ENCODE measurements at places on chromosomes 4 and X.

DNA sequence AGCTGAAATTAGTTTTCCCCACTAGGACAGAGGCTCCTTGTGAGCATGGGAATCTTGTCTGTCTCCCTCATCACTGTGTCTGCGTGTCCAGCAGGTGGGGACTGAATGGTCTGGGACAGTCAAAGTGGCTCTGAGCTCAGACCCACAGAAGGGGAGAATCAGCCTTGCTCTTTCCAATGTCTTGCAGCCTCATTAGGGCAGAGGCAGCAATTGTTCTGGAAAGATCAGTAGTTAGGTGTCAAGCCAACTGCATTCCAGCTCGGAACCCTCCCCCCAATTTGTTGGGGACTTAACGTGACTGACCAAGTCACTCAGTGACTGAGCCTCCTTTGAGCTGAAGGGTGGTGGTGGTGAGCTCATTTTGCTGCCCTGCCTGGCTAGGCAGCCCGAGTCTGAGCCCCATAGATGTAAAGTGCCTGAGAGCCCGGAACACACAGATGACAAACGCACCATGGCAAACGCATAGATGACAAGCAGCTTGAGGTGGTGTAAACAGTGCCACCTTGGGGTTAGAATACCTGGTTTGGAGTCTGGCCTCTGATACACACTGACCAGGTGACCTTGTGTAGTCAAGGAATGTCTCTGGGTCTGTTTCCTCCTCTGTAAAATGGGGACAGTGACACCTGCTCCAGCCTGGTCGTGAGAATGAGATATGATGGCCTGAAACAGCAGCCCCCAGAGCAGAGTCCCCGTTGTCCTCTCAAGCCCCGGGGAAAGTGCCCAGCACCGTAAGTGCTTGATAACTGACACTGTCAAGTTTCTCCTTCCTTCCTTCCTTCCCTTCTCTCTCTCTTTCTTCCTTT is 2.7 kb upstream of the SORCS2 start:
- DNase-seq = peak; percentile 11

DNA sequence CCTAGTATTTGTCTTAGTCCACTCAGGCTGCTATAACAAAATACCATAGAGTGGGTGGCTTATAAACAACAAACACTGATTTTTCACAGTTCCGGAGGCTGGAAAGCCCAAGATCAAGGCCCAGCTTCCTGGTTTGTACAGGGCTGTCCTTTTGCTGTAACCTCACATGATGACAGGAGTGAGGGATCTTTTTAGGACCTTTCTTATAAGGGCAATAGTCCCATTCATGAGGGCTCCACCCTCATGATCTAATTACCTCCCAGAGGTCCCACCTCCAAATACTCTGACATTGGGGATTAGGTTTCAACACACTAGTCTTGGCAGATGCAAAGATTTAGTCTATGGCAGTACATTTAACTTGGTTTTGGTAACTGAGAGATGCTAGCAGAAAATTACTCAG is 20.9 kb downstream of the GPAT3 start:
- no peak for DNase-seq

GRCh38 chrX:20456971-20457370 is 190.3 kb upstream of the RPS6KA3 start:
- no peak for DNase-seq

GRCh38 chr4:1337376-1337831 is 9.6 kb upstream of the UVSSA start:
- DNase-seq = no peak

DNA sequence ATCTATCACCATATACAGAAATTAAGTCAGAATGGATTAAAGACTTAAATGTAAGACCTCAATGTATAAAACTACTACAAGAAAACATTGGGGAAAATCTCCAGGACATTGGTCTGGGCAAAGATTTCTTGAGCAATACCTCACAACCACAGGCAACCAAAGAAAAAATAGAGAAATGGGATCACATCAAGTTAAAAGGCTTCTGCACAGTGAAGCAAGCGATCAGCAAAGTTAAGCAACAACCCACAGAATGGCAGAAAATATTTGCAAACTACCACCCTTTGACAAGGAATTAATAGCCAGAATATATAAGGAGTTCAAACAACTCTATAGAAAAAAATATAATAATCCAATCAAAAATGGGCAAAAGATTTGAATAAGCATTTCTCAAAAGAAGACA is 236.9 kb upstream of the EMCN start:
- DNase-seq = no peak

DNA sequence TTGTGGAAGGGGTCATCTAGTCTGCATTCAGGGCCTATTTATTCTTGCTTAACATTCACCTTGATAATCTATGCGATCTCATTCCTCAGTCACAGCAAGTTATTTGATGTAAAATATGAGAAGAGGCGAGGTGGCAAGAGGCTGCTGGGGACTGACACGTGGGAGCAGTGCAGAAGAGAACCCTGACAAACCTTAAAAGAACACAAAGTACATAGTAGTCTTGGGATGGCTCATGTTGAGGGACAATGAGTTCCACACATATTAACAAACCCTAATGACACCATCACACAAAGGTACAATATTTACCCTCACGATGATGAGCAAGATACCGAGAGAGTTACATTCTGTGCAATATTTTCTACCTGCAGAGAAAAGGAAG is 57.5 kb downstream of the MAML3 start:
- DNase-seq = no peak

DNA sequence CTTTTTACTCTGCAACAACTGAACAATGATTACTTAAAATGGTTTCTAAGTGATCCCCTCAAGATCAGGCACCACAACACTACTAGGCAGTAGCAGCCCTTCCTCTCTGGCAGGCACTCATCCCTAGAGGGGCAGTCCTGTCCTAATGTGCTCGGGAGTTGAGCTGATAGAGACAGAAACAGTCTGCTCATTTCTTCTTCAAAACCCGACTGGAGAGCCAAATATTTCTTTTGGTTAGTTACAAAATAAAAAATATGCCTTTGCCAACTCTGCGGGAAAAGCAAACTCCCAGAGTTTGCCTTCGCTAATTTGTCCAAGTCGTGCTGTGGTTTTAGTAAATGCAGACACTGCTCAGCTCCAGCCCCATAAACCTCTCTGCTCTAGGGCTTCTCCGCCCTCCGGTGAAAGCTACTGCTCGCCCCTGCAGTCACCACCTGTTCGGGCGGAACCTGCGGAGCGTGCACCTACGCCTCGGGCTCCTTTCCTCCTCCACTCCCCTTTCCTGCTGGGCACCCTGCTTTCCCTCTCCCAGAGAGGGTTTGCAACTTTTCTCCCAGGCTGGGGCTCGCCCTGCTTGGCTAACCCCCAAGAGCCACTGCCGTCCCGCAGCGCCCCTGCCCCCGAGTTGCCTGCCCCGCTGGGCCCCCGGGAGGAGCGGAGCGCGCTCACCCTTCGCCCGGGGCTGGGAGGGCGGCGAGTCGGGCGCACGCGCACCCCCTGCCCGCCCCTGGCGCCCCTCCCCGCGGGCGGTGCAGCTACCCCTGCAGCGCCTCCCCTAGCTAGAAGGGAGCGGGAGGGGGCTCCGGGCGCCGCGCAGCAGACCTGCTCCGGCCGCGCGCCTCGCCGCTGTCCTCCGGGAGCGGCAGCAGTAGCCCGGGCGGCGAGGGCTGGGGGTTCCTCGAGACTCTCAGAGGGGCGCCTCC is at the start of gene NPNT:
Gene NPNT (plus strand): TSS at position 812 of the 923 bp plus-strand sequence. CDS start 182 bp downstream, outside the sequence.
- DNase-seq = peak; percentile 46

DNA sequence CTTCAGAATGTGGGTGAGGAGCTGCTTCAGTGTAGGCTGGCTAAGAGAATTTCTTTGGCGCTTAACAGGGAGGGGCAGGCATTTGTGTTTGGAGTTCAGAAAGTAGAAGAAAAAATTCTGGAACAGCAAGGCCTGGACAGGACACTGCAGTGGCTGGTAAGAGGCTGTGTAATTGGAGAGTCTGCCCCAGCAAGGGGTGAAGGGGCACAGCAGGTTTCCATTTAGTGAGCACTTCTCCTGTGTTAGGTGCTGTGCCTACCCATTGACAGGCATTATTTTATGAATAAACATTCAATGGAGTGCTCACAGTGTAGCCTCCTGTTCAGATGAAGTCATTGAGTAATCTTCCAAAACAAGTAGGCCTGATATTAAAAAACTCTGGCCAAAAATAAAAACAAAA is 10.7 kb upstream of the CPE start:
- DNase-seq = no peak

DNA sequence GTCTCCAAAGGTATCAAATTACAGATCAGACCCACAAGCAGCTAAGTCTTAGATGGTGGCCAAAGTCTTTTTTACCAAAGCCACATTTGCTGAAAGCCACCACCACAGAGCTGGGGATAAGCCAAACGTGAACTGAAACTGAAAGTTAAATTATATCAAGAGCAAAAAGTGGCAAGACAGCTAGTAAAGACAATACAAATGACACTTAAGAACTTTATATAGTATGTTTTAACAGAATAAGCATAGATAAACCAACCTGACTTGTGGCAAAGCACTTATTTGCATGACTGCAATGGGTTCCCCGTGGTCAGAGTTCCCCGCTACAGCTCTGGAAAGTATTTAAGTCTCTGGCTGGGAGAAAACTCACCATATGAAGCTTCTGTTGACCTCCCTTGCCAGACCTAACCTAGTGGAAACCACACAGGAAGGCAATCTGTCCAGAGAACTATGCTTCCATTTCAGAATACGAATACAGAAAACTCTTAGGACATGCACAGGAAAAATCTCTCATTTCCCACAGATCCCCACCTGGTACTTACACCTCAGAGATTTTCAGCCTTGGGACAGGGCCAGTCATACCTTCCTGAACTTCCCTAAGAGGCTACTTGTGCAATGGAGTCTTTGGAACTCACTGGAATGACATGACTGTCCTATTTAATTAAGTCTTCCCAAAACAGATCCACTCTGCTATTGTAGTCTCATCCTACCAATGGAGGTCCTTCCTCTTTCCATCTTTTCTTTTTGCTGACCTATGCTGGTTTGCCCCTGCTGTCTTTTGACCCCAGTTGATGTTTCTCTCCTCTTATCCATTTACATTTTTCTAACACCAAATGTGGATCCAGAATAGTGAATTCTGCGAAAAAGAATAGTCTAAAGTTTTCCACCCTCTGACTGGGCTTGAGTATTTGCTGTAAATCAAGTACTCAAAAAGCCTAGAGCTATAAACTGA is 225.1 kb downstream of the NR3C2 start:
- DNase-seq = no peak

DNA sequence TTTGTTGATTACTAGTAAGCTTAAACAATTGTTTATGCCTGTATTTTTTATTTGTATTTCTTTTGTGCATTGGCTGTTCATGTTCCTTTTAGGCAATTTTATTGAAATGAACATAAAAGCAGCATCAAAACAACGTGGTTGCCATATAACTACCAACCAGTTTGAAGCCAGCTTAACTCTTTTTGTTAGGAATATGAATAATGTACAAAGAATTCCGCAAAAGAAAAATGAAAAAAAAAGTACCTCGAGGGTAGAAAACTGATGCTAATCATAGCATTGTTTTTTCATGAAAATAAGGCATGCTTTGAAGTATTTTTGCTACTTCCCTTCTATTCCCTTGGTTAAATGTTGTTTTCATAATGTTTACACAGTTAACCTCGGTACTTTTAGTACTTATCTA is 1024.0 kb upstream of the SLIT2 start:
- DNase-seq = no peak

DNA sequence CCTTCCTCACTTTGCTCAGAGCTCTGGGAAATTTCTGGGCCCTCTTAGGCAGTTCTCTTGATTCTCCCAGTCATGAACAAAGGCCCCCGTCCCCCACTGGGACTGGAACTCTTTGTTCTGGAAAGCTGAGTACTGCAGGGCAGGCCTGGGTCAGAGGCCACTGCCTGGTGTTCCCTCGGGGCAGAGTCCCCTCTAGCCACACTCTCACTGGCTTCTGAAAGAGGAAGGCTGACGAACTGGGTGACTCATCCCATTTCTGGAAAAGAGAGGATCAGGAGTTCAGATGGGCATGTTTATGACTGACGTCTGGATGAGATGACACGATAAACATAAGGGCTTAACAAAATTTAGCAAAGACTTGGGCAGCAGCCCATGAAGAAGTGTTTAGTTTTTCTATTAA is 47.7 kb downstream of the DDX3X start:
- no peak for DNase-seq

DNA sequence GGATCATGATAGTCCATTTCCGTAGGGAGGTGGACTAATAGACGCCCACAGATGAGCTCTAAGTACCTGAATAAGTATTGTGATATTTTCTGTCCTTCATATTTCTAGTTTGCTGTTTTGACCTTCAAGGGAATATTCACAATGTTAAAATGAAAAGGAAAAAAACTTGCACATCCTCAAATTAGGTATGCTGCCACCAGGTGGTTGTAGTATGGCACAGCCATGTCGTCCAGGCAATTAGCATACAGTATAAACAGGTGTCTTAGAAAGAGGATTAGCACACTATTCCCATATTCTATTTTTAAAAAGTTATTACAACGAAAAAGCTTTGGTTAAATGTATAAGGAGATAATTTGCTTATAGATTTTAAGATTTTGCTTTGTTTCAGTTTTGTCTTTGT is 802.0 kb downstream of the RPA4 start:
- DNase-seq = no peak

DNA sequence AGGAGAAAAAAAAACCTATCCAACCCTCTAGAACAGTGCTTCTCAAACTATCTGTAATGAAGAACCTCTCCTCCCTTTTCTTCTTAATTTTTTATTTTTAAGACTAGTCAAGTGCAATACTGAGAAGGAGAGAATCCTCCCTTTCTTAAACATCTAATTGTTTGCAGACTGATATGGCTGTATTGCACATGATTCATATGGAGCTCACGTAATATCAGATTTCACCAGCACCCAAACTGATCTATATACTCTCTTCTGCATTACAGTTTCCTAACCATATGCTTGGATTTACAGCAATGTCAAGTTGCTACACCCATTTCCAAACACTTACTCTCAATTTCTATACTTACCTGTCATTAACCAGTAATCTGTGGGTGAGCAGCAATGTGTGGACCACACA is 9.5 kb downstream of the PRMT9 start:
- no peak for DNase-seq

DNA sequence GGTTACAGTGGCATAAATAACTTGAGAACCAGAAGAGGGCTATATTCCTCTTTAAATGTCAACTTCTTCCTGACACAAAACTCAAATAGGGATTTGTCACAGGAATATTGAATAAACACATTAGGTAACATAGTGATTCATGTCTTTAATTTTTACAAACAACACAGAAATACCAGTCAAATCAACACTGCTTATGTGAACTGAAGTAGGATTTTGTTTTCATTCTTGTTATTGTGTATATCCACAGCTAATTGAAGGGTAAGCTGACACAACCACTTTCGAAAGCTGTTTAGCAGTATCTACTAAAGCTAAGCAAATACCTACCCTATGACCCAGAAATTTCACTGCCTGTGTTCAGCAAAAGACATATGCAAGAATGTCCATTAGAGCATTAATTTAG is 120.4 kb upstream of the EOLA2 start:
- no peak for DNase-seq

DNA sequence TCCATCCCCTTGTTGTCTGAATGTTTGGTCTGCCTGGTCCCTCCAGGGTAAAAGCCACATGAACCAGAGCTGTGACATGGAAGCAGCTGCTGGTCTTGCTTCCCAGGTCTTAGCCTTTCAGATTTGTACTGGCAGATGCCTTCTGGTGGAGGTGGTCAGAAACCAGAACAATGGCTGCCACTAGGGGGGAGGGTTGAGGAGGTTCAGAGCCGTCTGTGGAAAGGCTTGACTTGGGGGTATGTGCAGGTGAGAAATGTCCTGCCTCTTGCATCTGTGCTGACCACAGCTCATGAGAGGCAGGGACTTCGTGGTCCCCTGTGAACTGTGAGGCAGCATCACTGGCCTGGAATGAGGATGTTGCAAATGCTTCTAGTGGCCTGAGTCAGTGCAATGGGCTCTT is 144.2 kb upstream of the WDR1 start:
- no peak for DNase-seq

- no peak for DNase-seq
These were observed 7.7 kb downstream of the CCNQ start for GRCh38 chrX:153590961-153591956.
